ENCODE measurements at places on chromosomes 5 and 9.

- no peak for DNase-seq
Observed at GRCh38 chr5:115673596-115673995, 47.8 kb upstream of the TMED7 start.

DNA sequence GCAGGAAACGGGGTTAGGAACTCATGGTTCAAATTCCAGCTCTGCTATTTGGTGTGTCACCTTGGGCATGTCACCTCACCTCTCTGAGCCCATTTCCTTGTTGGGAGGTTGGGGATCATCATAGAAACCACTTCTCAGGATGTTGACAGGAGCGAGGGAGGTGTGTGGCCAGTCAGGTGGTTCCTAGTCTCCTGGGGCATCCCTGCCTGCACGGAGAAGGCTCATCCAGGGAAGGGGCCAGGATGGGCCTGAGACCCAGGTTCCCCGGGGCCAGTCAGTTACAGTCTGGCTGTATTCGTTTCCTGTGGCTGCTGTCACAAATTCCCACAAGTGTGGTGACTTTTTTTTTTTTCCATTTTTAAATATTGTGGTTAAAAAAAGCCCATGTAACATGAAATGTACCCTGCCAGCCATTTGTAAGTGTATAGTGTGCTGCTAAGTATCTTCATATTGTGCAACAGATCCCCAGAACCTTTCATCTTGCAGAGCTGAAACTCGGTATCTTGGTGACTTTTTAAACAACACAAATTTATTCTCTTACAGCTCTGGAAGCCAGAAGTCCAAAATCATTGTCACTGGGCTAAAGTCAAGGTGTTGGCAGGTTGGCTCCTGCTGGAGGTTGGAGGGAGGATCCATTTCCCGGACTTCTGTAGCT is 78.7 kb upstream of the UNC5A start:
- DNase-seq = no peak

- no peak for DNase-seq
Observed at GRCh38 chr5:172876578-172876977, 42.5 kb downstream of the ERGIC1 start.

- no peak for DNase-seq
Observed at GRCh38 chr9:22285066-22285465, 161.6 kb upstream of the DMRTA1 start.
